Activated CD8-positive, alpha-beta T cell treated with anti-CD3 and anti-CD28 coated beads, Interleukin-2, amount 10 ng/mL, durations not matched to agents 7 days and 5 days (primary cell): ENCODE measurements at places on chromosomes 5 and 9. TPM values are rescaled to one million over a fixed set of nuclear protein-coding genes. Genes with fewer than 3 reads are reported as not detected.

PCDHA11 gene
- total RNA-seq, result not detected

GRCh38 chr5:101284736-101285375 is 381.8 kb upstream of the ST8SIA4 start:
- no peak for DNase-seq
- no peaks in the 10 kb centered on the region for H3K36me3 ChIP-seq
- H3K4me1 ChIP-seq, result no peaks in the 10 kb centered on the region
- no peaks in the 10 kb centered on the region for H3K27me3 ChIP-seq
- no peak overlapping the region for H3K4me3 ChIP-seq

LHX2 gene
- not detected for total RNA-seq

DNA sequence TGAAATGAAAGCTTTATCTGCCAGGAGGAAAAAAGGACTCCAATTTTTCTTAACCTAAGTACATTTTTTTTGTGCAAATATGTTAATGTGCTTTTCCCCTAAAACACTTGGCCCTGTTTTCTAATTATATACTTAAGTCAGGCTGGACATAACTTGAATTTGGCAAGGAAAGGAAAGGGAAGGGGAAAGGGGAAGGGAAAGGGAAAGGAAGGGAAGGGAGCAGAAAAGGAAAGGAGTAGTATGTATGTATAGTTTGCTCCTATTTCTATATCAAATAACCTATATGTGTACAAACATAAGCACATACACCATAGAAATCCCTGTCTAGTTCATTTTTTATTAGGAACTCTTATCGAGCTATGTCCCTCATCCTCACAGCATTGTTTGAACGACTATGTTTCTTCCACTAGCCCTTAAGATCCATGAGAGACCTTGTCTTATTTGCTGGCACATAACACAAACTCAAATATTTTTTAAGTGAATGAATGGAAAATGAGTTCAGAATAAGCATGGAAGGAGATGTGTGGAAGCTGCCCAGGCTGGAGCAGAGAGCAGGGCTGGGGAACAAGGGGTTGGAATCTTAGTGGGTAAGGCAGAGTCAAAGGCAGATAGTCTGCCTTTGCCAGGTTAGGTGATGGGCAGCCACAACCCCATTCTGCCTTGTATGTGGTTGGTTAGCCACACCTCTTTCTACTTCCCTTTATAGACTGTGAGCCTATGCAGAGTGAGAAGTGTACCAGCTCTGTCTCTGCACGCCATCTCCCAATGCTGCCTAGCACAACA is 70.0 kb downstream of the KLHL3 start:
- peaks cover 7% of the 10 kb centered on the region for H3K36me3 ChIP-seq
- H3K4me1 ChIP-seq, result peaks cover 37% of the 10 kb centered on the region
- H3K4me3 ChIP-seq, result peak overlapping the region; percentile 10
- DNase-seq, result peak; percentile 76
- H3K27me3 ChIP-seq, result no peaks in the 10 kb centered on the region

DNA sequence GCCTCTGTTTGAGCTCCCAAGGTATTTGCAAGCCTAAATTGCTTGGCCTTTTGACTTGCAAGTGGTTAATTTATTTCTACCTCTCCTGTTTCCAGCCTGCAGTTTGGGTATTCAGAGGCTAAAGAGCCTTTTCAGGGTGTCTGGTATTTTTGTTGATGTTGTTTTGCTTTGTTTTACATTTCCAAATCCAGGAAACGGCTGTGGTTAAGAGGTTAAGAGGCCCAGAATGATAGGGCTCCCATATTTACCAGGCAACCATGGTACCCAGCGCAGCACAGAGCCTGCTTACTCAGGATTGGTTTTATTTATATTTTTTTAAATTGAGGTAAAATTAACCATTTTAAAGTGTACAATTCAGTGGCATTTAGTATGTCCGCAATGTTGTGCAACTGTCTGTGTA is 92.1 kb downstream of the PDZD2 start:
- H3K27ac ChIP-seq, result no peak overlapping the region
- no peak overlapping the region for H3K4me3 ChIP-seq
- no peaks in the 10 kb centered on the region for H3K36me3 ChIP-seq
- H3K27me3 ChIP-seq, result no peaks in the 10 kb centered on the region
- DNase-seq, result no peak

DNA sequence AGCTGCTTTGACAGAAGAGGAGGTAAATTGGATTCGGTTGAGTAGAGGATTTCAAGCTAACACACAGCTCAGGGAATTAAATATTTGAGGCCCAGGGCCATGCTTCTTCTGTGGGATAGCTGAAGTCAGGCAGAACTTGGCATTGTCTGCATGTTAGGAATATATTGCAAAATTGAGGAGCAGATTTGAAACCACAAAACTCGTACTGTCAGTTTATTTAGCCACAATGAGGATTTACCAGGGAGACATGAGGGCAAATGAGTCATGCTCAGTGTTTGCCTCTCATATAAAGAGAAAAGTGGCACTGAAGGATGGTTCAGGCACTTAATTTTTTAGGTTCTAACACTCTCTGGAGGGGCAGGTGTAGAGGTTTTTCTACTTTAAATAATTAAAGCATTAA is 83.0 kb upstream of the PRLR start:
- no peaks in the 10 kb centered on the region for H3K27me3 ChIP-seq
- no peak overlapping the region for H3K4me3 ChIP-seq

DNA sequence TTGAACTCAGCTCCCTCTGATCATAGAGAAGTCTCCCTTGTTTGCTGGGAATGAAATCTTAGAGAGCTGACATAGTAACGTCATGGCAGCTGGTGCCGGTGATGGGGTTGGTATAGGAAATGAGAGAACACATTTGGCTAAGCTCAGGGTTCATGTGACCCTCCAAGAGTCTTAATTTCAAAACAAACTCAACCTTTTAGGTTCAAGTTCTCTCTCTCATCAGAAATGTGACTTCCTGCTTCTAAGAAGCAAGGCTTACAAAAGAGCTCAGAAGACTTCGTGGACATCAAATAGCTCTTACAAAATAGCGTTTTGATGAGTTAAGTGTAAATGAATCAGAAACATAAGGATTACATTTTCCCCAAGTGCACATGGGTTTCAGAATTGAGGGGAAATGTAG is 97.3 kb downstream of the PAPPA start:
- no peak overlapping the region for H3K27ac ChIP-seq
- no peak for DNase-seq
- no peaks in the 10 kb centered on the region for H3K4me1 ChIP-seq
- no peak overlapping the region for H3K4me3 ChIP-seq

DNA sequence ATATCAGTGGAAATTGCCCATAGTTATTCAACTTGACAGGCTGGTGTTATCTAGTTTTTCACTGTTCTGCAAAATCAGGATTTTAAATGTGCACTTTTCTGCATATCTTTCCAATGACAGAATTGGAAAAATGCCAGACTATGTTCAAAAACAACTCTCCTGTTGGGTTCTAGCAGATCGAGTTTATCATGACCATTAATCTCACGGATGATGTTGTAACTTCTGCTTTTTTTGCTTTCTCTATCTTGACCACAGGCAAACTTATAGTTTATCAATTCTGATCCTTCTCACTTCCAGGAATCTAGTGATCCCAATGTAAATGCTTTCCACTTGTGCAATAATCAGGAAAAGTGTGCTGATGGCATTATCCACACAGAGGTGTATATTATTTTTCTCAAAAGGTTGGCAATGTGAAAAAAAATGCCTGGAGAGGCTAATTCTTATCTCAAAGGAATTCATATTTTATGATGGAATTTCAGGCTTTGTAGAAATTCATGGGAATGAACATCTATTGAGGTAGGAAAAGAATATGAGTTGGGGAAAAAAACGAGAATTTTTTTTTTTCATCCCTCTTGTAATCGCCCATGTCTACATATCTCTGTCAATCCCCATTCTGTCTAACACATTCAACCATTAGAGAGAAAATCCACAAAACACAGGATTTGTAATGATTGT is 73.6 kb upstream of the DAB2 start:
- H3K4me3 ChIP-seq, result no peak overlapping the region
- DNase-seq, result no peak
- H3K36me3 ChIP-seq, result no peaks in the 10 kb centered on the region
- peaks cover 2% of the 10 kb centered on the region for H3K4me1 ChIP-seq

IL13 gene
- total RNA-seq, result 1.6 TPM

GRCh38 chr5:129905473-129906176 is 1.4 kb downstream of the CHSY3 start:
- H3K4me1 ChIP-seq, result peaks cover 13% of the 10 kb centered on the region
- H3K27ac ChIP-seq, result no peak overlapping the region

GRCh38 chr9:88013607-88014006 is 39.3 kb upstream of the CDK20 start:
- H3K36me3 ChIP-seq, result no peaks in the 10 kb centered on the region
- no peaks in the 10 kb centered on the region for H3K4me1 ChIP-seq
- no peak overlapping the region for H3K4me3 ChIP-seq
- no peak for DNase-seq
- peaks cover 1% of the 10 kb centered on the region for H3K27me3 ChIP-seq

NR5A1 gene
- not detected for total RNA-seq

DNA sequence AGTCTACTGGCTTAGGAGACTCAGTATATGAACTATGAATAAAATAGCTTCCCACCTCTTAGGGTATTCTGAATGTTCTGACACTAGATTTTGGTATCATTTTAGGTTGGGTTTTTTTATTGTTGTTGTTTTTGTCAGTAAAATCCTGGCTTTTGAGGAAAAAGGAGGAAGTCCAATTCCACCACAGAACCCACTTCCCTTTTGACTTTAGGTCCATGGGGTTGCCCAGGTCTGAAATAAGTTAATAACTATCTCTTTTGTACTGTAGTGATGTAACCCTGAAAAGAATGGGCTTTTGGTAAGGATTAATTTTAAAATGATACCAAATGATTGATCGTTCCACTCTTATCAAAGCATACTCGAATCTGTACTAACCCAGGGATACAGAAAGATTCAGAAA is 29.1 kb upstream of the IL12B start:
- peaks cover 30% of the 10 kb centered on the region for H3K27me3 ChIP-seq
- no peak overlapping the region for H3K27ac ChIP-seq
- DNase-seq, result no peak

GRCh38 chr9:113531919-113532808 is 68.6 kb downstream of the RGS3 start:
- no peak overlapping the region for H3K4me3 ChIP-seq
- no peak overlapping the region for H3K27ac ChIP-seq
- peaks cover 57% of the 10 kb centered on the region for H3K36me3 ChIP-seq

DNA sequence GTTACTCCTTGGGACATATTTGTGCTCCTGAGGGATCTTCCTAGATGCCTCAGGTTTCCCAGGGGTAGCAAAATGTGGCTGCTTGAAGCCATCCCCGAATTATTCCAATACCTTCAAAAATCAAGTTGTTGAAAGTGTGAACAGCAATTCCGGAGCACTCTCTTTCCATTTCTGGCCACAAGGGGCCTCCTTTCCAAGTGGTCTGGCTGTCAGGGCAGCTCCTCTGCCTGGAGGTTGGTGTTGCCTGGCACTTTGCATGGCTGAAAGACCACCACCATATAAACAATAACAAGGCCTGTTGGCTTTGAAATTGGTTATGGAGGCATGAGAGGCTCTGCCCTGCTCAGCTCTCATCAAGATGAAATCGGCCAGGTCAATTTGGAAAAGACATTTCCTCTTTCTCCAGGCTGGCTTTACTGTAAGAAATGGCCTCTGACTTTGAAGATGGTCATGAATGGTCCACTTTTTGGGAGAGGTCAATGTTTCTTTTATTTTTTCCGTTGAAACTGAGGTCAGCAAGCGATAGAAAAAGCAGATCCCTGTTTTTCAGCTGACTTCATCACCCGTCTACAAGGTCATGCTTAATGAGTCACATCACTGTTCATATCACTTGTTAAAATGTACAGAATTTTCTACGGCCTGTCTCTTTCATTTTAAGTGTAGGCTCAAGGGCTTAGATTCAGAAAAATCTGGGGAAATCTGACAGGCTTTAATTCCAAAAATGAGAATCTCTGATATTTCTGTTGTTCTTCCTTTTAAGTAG is 481.1 kb upstream of the ZNF608 start:
- no peak for DNase-seq
- H3K36me3 ChIP-seq, result no peaks in the 10 kb centered on the region
- no peaks in the 10 kb centered on the region for H3K27me3 ChIP-seq
- H3K27ac ChIP-seq, result no peak overlapping the region
- no peaks in the 10 kb centered on the region for H3K4me1 ChIP-seq

CNTFR gene
- total RNA-seq, result not detected

PCDHGB4 gene
- not detected for total RNA-seq

DNA sequence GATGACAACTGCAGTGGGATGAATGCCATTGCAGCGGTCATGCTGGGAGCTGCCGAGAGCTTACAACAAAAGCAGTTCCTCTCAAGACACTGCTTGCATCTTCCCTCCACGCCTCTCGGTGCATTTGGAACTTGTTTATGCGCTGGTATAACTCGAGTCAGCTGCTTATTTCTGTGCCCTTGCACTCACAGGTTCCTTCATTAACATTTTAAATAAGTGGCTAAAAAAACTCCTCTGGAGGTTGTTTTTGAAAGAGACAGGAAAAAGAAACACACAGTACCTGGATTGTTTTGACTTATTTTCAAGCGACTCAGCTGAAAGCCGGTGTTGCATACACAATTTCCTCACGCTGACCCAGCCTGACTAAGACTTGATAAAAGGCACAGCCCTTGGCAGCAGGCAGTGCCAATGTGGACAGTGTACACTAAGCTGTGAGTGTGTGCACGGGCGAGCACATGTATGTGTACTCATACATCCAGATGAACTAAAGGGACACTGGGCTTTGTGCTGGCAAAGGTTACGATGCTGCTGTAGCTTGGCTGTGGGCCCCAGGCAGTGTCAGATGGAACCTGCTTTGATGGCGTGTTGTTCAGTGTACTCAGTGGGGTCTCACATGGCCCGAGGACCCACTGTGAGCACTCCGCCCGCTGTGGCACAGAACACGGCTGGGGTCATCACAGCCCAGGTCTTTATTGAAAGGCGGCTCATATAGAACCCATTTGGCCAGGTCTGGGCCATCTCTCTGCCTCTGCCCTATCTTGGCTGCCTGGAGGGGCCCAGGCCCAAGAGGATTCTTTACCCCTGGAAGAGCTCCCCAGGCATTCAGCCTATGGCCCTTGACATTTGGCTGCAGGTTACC is 92.3 kb downstream of the ANKRD33B start:
- H3K36me3 ChIP-seq, result no peaks in the 10 kb centered on the region
- no peak overlapping the region for H3K4me3 ChIP-seq
- no peak for DNase-seq
- no peaks in the 10 kb centered on the region for H3K4me1 ChIP-seq

DAP gene
- total RNA-seq, result 61.0 TPM

DNA sequence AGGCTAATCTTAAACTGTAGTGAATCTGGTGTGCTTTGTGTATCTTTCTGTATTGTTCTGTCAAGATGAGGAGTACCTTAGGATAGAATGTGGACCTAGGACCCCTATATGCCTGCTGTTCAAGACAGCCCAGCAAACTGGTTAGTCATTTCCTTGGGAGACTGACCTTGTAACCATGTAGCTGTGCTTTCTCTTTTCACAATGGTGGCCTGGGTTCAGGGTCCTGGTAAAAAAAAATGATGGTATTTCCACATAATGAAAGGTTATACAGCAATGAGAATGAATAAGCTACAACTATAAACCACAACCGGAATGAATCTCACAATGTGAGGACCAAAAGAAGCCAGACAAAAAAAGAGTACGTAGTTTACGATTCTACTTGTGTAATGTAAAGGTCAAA is 36.4 kb upstream of the F2RL1 start:
- H3K4me3 ChIP-seq, result no peak overlapping the region
- DNase-seq, result no peak
- no peak overlapping the region for H3K27ac ChIP-seq

PRDM9 gene
- total RNA-seq, result not detected

IL33 gene
- not detected for total RNA-seq

GRCh38 chr9:108900176-108900575 is 33.7 kb downstream of the ELP1 start:
- no peak overlapping the region for H3K4me3 ChIP-seq
- no peak for DNase-seq
- no peaks in the 10 kb centered on the region for H3K27me3 ChIP-seq
- H3K36me3 ChIP-seq, result peaks cover 44% of the 10 kb centered on the region
- H3K27ac ChIP-seq, result no peak overlapping the region
- H3K4me1 ChIP-seq, result no peaks in the 10 kb centered on the region
